T-cell (primary cell): ENCODE measurements at places on chromosomes 6 and 20.
A peak's percentile ranks its signal among the peaks of the same experiment; 100 is the strongest.

- peak overlapping the region; percentile 77 for H3K4me3 ChIP-seq
- peak; percentile 16 for DNase-seq
- H3K27me3 ChIP-seq, result peaks cover 2% of the 10 kb centered on the region
- no peaks in the 10 kb centered on the region for H3K36me3 ChIP-seq
- peaks cover 12% of the 10 kb centered on the region for H3K4me1 ChIP-seq
- H3K27ac ChIP-seq, result peak overlapping the region; percentile 88
Measured at GRCh38 chr6:42745083-42745639, 742 bp downstream of the TBCC start.

- H3K27me3 ChIP-seq, result no peaks in the 10 kb centered on the region
- no peaks in the 10 kb centered on the region for H3K4me1 ChIP-seq
- no peaks in the 10 kb centered on the region for H3K36me3 ChIP-seq
- no peak for DNase-seq
- no peak overlapping the region for H3K4me3 ChIP-seq
Measured at GRCh38 chr6:139482287-139482686, 107.8 kb upstream of the CITED2 start.

- H3K27ac ChIP-seq, result no peak overlapping the region
- no peaks in the 10 kb centered on the region for H3K36me3 ChIP-seq
- H3K27me3 ChIP-seq, result no peaks in the 10 kb centered on the region
- DNase-seq, result no peak
- no peak overlapping the region for H3K4me3 ChIP-seq
- H3K4me1 ChIP-seq, result peaks cover 13% of the 10 kb centered on the region
Measured at GRCh38 chr6:143601504-143601903, 76.3 kb upstream of the PHACTR2 start.

DNA sequence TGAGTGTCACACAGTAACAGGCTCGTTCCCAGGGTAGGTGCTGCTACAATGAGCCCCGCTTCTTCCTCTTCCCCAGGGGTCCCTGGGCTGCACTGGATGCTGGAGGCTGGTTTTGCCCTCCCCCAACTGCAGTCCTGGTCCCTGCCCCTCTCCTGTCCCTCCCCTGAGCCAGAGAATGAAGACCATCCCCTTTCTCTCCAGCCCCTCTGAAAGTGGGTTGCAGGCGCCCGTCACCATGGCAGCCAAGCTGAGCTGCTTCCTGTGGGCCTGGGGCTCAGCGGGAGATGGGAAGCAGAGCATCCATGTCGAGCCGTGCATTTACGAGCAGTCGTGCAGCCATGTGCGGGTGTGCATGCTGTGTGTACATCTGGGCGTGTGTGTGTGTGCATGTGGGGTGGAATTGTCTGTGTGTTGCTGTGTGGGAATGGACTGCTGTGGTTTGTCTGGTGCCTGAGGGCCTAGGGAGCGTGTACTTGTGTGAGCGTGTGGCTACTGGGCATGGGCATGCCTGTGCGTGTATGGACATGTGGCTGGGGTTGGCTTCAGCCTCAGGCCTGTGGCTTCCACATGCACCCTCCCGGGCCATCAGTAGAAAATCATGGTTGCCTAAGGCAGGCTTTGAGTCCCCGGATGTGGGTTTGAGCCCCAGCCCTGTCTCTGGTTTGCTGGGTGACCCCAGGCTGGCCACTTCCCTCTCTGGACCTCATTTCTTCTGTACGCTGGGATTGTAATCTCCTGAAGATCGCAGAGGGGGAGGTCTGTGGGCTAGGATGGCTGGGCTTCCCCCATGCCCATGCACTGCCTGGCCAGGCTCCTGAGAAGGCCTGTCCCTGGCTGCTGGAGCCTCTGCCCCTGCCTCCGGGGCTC lies 48.8 kb downstream of the SRC start:
- H3K4me1 ChIP-seq, result no peaks in the 10 kb centered on the region
- H3K4me3 ChIP-seq, result no peak overlapping the region
- H3K27ac ChIP-seq, result no peak overlapping the region

DNA sequence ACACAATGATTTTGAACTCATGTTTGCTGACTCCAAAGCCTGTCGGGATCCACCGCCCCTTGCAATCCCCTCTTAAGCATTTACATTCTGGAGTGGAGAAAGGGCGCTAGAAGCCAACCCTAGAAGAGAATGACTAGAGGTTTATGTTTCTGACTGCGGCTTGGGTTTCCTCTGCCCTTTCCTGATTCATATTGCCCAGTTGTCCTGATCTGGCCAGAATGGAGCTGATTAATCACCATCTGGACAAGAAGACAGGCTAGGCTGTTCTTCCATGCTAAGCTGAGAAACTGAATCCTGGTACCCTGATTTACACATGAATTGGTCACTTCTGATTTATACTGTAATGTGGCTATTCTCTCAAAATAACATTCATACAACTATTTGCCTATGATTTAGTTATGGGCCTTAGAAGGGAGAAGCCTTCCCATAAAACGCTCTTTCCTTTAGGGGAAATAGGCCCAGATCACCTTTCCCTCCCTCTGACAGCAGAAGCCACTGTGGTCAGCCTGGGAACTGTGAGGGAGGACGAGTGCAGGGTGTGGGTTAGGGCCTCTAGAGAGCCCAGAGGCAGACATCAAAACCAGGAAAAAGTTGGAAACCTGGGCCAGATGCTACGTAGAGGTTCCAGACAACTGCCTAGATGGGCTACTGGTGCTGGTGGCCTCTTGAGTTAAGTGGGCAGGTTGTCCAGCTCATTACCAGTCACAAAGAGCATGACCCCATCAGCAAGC lies 199.2 kb upstream of the PRDM1 start:
- H3K4me1 ChIP-seq, result no peaks in the 10 kb centered on the region
- H3K27ac ChIP-seq, result no peak overlapping the region
- H3K36me3 ChIP-seq, result no peaks in the 10 kb centered on the region
- H3K27me3 ChIP-seq, result no peaks in the 10 kb centered on the region
- no peak for DNase-seq
- H3K4me3 ChIP-seq, result no peak overlapping the region
